ENCODE measurements at places on chromosomes 13 and 19.

GRCh38 chr19:13610039-13610691 lies 103.9 kb upstream of the CACNA1A start:
- DNase-seq: no peak

DNA sequence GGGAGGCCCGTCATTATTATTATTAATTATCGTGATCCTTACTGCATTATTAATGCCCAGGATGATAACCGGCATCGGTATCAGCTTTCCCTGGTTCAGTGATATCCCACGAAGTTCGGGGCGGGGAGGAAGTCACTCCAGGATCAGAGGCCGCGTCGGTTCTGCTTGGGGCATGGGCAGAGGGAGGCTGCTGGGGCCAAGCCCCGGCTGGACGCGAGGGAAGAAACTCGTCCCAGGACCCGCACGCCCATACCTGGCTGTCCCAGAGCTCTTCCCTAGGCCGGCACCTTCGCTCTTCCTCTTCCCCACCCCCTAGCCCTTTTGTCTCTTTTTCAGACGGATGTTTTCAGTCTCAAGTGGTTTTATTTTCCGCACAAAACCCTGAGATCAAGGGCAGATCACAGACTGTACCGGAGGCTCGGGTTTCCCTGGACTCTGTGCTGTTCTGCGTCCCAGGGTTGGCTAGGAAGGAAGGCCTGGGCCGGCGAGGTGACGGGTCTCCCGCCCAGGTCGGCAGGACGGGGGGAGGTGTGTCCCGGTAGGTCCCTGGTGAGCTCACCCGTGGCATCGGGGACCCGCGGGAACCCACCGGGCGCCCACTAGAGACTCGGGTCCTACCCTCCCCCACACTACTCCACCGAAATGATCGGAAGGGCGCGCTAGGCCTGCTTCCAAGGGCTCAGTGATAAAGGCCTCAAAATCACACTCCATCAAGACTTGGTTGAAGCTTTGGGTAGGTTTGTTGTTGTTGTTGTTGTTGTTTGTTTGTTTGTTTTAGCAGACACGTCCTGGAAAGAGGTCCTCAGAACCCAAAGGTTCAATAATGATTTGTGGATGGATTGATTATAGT lies 7.9 kb downstream of the ZIC2 start:
- peak; percentile 65 for DNase-seq

DNA sequence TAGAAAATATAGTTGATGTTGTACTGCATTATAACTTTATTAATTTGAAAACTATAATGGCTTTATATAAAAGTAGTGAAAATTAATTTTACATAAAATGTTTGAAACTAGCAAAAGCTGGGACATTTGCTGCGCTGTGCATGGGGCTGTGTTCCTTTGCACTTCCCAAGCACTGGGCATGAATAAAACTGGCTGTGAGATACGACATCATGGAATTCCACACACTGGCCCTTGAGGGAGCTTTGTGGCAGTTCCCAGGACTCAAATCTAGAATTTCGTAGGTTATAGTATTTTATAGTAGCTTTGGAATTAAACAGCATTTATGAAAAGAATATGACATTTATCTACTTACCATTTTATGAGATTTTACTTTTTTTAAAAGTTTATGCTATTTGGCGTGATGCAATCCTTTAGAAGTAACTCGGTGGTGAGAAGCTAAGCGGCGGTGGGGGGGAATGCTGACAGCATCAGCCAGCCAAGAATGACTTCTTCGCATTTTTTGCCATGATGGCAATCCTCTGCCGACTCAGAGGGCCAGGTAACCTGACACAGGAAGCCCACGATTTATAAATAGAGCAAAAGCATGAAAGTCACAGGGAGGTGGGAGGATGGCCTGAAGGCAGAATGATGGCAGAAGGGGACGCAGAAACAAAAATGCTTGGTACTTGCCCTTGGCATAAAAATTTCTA lies 553.5 kb downstream of the MYO16 start:
- no peak for DNase-seq

DNA sequence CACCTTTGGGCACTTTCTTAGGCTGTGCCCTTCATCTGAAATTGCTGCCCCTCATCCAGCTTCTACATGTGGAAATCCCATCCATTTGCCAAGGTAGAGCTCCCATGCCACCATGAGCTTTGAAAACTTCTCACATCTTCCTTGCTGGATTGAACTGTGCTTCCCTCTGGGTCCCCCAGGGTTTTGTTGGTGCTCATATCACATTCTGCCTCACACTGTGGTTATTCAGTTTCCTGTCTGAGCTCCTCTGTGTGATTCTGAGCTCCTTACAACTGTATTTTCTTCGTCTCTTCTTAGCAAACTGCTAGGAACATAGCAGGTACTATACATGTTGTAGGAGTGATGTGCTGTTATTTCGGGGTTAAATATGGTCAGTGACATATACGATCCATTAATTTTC lies 74.9 kb upstream of the KL start:
- DNase-seq: no peak

DNA sequence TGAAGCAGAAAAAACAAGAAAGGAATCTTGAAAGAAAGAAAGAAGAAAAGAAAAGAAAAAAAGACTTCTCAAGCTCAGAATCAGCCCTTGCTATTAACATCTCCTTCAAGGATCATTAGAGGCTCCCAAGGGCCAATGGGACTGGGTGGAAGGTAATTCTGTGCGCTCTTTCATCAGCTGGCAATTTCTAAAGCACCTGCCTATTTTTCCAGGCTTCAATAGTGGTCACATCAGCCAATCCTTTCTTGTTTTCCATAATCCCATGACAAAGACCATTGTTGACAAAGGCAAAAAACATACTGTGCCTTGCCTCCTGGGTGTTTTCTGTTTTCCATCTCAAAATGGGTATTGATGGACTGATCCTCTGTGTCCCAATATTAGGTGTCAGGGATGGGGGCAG lies 88.2 kb upstream of the TSC22D1 start:
- DNase-seq: no peak

DNA sequence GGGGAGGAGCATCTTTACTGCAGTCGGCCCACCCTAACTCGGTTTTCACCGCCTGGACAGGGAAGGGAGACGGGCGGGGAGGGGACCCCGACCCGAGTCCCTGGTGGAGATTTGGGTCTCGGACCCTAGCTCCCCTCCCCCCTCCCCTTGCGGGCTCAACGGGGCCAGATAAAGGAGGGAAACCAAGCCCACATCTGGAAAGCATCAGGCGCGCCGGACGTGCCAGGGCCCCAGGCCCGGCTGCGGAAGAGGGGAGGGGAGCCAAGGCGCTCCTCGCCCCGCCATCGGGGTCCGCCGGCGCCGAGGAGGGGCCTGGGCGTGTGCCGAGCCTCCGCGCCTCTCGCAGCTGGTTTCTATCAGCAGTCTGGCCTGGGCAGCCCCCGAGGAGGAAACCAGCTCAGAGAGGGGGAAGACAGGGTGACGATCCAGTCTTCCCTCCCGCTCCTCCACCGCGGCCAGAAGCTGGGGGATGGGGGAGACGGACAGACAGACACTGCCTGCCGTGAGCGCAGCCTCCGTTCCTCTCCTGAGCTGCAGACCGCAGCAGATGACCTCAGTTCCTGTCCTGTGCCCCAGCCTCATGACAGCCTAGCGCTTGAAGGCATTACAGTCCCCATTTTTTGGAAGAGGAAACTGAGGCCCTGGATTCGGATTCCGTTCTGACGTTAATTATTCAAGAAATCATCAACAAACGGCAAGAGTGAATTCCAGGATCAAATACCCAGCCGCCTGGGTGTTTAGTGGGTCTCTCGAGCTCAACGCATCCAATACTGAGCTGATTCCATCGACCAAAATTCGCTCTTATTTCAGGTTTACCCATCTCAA lies 3.6 kb upstream of the GNG8 start:
- DNase-seq: peak; percentile 94

DNA sequence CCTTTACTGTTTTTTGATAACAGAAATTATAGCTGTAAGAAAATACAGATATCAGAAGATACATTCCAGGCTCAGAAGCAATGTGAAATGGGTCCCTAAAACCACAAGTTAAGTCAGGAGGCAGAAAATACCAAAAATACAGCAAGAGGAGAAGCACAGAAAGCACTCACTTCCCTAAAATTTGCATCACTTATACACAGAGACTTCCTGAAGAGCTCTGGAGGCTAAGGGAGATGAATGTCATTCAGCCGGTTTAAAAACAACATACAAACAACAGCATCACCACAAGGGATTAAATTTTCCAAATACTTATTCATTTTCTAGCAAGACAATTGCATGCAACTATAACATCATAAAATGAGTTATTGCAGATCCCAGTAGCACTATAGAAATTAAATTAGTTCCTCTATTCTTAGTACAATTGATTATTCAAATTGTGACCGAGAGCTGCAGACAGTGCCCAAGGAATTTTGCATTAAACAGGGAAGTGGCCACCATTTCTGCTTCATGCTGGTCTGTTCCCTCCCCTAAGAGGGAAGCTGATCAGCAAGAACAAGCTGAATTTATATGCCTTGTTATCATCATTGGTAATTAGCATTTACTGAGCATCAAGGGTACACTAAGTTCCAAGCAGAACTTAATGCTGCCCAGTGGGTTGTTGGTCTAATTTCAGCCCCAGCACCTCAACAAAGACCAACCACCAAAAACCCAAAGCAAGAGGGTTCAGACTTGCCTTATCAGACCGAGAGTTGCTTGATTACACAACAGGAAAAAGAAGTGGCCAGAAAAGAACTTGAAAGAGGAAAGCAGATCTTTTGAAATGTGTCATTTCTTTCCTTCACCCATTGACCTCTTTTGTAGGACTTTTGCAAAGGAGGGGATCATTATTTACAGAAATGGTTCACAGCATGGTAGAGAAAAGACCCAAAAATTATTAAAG lies 140.7 kb downstream of the KCTD12 start:
- DNase-seq: no peak

GRCh38 chr13:111575276-111575675 lies 254.8 kb downstream of the TEX29 start:
- no peak for DNase-seq

- peak; percentile 69 for DNase-seq
Observed at GRCh38 chr13:52925775-52926285, 77.4 kb upstream of the PCDH8 start.

DNA sequence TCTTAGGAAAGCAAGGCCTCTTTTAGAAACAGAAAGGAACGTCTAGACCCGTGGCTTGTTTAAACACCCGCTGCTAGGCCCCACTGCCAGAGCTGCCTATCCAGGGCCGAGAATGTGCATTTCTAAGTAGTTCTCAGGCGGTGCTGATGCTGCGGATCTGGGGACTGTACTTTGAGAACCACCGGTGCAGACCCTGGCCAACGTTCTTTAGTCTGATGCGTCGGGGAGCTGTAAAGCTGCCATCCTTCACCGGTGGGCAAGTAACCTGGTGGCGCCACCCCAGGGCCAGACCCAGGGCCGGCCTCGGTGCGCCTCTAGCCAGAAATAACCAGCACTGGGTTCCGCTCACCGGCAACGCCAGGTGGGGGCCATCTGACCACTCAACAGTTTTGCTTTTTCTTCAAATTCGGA lies 47.1 kb downstream of the TGDS start:
- DNase-seq: no peak

GRCh38 chr19:49141352-49141751 lies 13.8 kb downstream of the HRC start:
- no peak for DNase-seq

DNA sequence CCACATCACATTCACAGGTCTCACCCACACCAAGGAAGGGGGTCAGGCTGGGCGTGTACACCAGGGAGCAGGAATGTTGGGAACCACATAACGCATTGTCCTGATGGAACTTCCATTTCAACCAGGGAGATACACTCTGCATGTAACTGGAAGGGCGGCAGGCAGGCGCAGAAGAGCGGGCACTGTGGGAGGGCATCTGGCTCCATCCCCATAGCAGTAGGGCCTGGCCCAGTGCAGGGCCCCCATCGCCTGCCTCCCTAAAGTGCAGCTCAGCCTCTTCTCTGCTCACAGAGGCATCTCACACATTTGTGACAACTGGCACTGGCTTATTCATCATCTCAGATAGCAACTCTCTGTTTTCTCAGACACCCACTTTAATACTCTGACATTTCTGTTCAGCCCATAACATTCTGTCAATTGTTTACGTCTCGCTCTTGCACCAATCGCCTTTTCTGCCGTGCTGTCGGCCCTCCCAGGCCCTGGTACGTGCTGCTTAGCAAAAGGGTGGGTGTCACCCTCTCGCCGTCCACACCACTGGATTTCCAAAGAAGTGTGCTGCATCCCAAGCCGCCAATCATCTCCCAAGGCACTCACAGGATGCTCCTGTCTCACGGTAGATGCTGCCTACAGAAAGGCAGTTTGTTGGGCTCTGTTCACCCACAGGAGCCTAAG lies 353.3 kb upstream of the ZNF507 start:
- DNase-seq: no peak

DNA sequence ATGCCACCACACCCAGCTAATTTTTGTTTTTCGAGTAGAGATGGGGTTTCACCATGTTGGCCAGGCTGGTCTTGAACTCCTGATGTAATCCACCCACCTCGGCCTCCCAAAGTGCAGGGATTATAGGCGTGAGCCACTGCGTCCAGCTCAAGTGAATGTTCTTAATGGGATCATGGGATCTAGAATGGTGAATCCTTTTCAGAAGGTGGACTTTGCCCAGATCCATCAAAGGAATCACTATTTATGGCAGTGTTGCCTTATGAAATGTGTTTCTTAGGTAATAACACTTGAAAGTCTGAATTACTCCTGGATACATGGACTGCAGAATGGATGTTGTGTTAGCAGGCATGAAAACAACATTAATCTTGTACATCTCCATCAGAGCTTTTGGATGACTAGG lies 20.3 kb downstream of the ARHGAP35 start:
- no peak for DNase-seq

DNA sequence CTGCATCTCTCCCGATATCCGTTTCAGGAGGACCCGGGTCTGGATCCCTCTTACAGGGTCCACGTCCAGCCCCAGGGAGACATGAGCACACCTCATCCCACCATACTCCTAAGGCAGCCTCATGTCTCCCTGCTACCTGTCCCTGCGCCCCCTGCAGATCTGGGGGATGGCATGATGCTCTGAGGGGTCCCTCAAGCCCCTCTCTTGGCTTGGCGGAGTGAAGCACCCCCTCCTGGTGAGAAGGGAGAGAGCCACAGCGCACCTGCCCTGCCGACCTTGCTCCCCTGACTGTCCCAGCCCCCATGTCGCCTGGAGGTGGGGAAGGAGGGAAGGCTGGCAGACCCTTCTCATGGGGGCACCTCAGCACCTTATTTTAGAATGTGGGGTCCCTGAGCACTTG lies 21.5 kb upstream of the ARHGEF7 start:
- DNase-seq: no peak

DNA sequence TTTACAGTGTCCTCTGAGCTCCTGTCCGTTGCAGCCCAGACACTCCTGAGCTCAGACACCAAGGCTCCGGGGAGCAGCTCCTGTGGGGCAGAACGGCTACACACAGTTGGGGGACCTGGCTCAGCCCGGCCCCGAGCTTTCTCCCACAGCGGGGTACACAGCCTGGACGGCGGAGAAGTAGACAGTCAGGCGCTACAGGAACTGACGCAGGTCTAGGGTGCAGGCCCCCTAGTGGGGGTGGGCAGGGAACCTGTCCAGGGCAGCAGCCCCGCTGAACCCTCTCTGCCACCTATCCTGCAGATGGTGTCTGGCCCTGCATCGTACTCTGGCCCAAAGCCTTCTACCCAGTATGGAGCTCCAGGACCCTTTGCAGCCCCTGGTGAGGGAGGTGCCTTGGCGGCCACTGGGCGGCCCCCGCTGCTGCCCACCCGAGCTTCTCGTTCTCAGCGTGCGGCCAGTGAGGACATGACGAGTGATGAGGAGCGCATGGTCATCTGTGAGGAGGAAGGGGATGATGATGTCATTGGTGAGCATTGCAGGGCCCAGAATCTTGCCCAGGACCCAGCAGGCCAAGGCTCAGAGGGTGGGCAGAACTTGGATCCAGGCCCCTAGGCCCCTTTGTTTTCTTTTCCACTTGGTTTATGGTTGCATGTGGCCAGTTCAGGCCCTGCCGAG lies 12.9 kb upstream of the PRR19 start:
- no peak for DNase-seq

Data from left forelimb (tissue), 1 donor.